Stimulated activated effector memory CD8-positive, alpha-beta T cell treated with anti-CD3 and anti-CD28 coated beads, Interleukin-12 subunit alpha, Interleukin-12 subunit beta, amount 100 ng/mL, for 72 hours (primary cell): ENCODE measurements at places on chromosomes 6 and 20.

- no peak for DNase-seq
Measured at GRCh38 chr6:55576811-55577210, 2.2 kb downstream of the HMGCLL1 start.

DNA sequence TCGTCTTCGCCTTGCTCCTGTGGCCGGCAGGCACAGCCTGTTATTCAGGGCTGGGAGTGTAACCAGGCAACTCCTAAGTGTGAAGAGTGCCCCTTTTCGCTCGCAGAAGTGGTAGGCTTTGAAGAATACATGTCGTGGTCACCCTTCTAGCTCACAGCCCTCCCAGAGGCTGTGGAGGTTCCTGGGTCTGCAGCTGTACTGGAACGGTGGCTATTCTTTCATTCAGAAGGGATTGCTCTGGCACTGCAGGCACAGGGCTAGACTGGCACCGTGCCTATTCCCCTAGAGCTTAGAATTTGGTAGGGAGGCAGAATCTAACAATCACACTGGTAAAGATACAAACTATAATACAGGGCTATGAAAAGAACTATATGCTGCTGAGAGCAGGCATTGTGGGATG is 1.1 kb upstream of the SRSF12 start:
- no peak for DNase-seq

DNA sequence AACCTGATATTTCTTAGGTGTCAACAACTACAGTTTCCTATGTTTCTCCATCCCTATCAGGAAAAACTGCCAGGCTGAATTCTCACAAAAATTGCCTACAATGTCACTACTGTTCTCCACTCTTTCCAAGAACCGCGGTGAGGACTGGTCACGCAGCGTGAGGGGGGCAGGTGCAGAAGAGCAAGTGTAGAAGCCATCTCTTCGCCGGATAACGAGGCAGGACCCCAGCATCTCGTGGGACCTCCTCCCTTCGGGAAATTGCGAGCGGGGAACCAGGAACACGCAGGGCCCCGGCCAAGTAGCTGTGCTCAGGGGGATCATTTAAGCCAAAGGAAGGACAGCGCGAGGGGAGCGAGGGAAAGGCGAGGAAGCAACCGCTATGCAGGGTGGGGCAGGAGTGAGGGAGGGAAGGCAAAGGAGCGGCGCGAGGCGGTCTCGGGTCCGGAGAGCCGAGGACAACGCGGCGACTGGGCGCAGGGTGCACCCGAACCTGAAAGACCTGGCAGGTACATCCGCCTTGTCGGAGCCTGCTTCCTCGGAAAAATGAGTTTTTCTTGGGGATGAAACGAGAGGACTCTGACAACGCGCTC is 559 bp downstream of the APMAP start:
- DNase-seq = peak; percentile 75

DNA sequence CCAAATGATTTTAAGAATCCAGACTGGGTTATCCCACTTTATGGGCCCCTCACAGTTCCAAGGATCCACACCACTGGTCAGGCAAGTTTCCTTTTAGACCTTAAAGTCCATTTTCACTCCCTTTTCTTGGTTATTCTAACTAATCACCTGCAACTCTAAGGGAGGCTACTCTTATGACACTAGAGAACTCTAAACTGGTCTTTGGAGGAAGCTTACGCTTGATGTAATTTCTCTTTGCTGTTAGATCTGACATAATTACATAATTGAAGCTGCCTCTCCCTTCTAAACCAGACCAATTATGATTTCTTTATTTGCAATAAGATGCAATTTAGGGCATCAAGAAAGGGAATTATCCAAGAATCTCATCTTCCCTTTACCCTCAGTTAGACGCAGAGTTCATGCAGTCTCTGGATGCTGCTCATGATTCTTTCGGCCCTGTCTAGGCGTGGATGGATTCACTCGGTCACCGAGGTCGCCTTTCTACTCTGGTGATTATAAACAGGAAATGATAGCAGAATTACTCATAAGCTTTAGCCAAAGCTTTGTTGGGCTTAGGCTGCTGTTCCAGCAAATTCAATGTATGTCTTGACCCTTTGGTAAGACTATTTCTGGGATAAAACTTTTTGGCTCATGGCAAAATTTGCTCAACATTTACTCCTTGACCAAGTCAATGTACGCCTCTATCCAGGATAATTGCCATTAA is 166.4 kb upstream of the PRND start:
- no peak for DNase-seq

- DNase-seq = peak; percentile 44
Measured at GRCh38 chr6:45743028-45743615, 272.5 kb downstream of the CLIC5 start.

GRCh38 chr6:85684809-85685171 is 42.1 kb upstream of the SYNCRIP start:
- DNase-seq = no peak

- DNase-seq = no peak
Measured at GRCh38 chr6:137305691-137306090, 86.5 kb upstream of the IFNGR1 start.

DNA sequence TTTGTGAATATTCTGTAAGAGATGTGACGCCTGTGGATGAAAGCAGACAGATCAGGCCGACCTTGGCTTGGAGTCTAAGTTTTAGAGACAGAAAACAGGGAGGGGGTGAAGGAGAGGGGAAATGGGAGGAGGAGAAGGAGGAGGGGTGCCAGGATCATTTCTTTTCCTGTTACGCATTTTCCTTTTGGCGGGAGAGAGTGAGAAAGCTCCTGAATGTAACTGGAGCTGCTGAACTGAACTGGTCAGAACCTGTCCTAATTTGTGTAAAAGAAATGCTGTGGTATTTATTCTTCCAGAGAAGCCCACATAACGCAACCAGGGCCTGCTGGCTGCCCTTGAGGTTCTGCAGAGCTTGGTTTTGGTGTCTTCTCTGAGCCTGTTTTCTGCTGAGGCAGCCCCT is 41.9 kb downstream of the UTRN start:
- DNase-seq = no peak

- no peak for DNase-seq
Measured at GRCh38 chr6:149761438-149761837, 11.9 kb downstream of the PCMT1 start.

- no peak for DNase-seq
Measured at GRCh38 chr6:165184192-165184979, 125.0 kb downstream of the C6orf118 start.

- no peak for DNase-seq
Measured at GRCh38 chr6:55023230-55023629, 151.1 kb upstream of the HCRTR2 start.
